ENCODE measurements at places on chromosomes 5 and 9.

GRCh38 chr5:91110686-91111085 is 272.4 kb downstream of the ARRDC3 start:
- DNase-seq: no peak

GRCh38 chr5:151072630-151073025 is 8.2 kb downstream of the TNIP1 start:
- DNase-seq: no peak

- no peak for DNase-seq
These were observed 105.5 kb upstream of the TSLP start for GRCh38 chr5:110965773-110966581.

GRCh38 chr5:88142636-88142885 is 126.1 kb downstream of the TMEM161B start:
- DNase-seq: no peak

DNA sequence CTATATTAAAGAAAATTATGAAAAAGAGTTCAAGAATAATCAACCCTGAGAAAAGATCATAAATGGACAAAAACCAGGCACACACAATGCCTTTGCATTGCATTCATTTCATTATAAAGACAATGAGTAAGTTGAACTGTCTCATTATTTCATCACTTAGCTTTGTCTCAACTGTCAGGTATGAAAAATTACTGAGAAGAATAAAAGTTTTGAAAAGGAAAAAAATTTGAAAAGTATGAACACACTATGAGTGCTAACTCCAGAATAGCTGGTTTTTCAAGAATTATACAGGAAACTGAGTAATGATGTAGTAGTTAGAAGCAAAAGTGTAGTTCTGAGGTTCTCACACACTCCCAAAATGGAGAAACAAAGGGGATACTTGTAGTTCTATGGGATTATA is 16.3 kb upstream of the ANXA1 start:
- DNase-seq: no peak

DNA sequence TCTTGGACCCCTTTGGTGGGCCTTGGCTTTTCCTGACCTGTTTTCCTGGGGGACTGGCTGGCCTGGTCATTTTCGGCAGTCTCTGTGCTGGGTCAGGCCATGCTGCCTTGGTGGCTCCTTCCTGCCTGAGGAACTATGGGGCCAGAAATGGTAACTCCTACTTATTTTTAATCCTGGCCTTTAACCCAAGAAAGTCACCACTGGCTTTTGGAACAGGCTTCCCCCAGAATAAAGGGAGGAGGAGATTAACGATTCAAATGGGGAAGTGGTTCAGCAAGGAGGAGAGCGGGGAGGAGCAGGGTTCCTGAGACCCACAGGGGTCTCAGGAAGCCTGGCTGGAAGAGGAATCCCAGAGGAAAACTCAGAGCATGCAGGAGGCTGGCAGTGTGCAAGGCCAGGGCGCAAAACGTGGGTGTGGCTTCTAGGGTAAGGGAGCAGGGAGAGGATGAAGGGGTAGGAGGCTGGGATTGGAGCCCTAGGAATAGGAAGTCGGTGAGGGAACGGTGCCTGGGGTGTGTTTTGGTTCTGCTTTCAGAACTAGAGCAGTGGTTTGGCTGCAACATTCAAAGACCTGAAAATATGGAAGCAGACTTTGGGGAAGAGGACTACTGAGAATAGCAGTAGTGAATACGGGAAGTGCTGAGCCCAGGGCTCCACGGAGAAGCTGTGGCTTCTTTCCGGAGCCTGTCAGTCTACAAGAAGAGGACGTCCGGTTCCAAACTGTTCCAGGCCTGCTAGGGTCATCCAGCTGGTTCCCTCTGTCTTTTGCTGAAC is 271.1 kb upstream of the KLF4 start:
- no peak for DNase-seq

DNA sequence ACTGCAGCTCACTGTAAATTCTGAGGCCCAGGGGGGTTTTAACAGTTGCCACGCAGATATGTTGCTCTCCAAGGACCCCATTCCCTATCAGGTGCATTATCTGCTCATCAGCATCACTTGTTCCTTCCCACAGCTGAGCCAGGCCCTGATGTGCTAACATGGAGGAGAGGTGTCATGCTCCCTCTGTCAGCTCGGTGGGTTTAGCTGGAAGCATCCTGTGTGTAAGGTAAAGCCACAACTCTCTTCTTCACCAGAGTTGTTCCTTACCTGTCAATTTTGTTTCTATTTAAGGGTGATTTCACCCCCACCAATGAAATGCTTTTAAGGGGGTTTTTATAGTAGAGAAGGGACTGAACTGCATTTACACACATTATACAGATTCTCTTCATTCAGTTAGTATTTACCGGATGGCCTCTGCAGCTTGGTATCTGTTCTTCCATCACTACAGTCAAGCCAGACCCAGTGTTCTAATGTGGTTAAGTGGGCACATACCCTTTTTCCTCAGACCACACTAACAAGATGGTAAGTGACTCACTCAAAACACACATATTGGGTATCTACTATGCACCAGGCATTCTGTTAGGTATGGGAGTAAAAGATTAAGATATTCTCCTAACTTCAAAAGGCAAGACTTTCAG is 205.4 kb downstream of the DCP2 start:
- no peak for DNase-seq

DNA sequence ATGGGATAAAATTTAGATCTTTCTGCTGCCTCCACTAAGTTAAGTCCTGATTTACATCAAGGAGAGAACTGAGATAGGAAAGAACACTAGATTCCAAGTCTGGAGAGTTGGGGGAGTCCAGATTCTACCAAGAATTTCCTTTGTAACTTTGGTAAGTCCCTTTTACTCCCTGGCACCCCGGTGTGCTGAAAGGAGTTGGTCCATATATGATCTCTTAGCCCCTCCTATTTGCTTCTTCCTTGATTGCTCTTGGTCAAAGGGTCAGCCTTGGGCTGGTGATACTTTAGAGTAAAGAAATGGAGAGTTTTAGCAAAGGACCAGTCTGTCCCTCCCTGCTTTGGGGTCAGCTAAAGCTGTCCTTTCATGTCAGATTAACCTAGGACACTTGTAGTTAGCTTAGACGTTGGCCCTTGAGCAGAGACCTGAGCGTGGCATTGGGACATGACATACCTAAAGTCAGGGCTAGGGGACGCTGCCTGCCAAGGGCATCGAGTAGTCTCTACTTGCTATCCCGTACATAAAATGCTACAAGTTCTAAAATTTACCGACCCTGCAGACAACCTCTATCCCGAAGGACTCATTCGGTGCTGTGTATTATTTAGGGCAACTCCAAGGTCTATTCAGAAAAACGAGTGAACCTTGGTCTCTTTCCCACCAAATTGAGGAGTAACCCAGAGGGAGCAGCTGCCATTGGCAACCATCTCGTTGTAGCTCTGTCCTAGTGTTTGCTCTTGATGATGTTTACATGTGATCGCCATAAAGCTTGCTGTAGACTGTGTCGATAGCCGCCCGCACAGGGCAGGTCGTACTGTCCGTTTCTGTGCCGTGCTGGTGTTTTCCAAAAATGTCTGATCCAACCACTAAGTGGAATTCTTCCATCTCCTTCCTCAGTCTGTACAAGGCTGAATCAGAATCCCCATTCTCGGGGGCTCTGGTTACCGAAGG is 94.4 kb downstream of the PDE6A start:
- no peak for DNase-seq

- no peak for DNase-seq
These were observed 25.2 kb downstream of the RIGI start for GRCh38 chr9:32500768-32501167.

DNA sequence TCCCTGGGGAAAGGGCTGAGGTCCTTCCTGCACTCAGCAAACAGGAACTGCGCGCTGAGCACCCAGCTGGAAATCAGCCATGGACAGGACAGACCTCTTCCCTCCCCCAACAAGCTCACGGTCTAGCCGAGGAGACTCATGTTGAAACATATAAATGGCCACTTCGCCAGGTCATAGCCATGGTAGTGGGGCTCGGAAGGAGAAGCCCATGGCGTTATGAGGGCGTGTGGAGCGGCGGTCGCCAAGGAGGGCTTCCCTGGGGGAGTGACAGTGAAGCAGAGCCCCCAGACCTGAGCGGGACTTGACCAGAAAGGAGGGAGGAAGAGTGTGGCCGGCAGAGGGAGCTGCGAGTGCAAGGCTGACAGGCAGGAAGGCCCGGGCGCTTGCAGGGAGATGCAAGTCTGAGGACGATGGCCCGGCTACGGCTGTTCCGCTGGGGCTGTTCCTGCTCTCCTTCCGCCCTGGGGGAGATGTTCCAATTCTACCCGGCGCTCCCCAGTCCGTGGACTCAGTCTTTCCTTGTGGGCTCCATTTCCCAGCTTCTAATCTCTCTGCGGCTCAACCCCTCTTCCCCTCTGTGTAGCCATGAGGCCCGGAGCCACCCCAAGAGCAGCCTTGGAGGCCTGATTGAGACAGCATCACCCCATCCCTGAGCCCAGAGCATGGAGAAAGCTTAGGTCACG is 43.9 kb upstream of the PRRC2B start:
- DNase-seq: peak; percentile 34

- DNase-seq: no peak
These were observed 108.5 kb upstream of the TXNDC8 start for GRCh38 chr9:110446171-110446570.

GRCh38 chr5:1176473-1177391 is 24.7 kb upstream of the SLC6A19 start:
- no peak for DNase-seq

DNA sequence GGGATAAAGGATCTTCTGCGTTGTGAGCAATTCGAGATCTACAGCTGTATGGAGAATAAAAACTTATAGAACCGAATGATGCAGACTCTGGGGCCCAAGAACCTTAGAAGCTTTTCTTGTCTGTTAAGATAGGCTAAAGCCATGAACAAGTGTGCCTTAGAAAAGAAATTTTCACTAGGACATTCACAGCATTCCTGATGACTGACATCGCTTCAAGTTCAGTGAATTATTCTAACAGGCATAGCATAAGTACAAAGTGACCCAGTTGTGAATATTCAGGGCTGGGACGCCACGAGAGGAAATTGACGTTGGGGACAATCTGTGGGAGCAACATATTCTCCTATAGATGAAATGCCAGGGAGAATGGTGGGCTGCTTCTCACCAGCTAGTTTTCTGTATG is 32.0 kb upstream of the PANK3 start:
- no peak for DNase-seq

DNA sequence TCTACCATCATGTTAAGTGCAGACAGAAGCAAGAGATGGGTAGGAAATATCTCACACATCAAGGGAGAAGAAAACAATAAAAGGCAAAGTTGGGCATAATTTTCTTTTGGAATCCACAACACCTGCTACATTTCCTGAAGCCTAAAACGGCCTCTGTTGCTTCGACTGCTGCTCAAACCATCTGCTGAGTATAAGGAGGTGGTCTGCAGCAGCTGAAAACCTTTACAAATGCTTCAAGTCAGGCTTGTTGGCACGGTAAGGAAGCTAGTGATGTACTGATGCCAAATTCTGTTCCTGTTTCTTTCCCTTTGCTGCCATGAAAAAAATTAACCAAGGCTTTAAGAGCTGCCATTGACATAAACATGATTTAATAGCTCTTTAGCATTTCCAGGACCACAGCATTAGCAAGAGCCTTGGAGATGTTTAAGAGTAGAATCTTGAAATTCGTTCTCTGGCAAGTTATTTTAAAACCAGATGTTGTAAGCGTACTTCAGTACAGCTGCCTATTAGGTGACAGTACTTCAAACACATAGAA is 75.6 kb downstream of the DMRTA1 start:
- no peak for DNase-seq

GRCh38 chr5:55360190-55360589 is 52.4 kb downstream of the MTREX start:
- no peak for DNase-seq

GRCh38 chr9:88530051-88530450 is 4.9 kb upstream of the NXNL2 start:
- no peak for DNase-seq

DNA sequence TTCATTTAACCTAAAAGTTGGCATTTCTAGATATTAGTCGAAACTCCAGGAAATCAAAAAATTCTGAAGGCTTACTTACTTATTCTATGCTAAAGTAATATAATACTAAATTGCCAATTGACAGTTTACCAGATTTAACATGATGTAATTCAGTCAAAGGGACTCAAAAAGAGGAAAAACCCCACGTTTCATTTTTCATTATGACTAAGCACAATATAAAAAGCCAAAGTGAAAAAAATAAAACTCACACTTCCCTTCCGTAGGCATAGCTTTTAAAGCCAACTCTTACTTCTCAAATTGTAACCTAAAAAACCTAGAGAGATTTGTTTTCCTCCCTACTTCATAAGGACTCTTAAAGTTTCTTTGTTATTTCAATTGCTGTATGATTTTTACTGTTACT is 146.6 kb downstream of the RAPGEF6 start:
- DNase-seq: no peak

- no peak for DNase-seq
These were observed 244.5 kb upstream of the NMUR2 start for GRCh38 chr5:152649609-152650008.

DNA sequence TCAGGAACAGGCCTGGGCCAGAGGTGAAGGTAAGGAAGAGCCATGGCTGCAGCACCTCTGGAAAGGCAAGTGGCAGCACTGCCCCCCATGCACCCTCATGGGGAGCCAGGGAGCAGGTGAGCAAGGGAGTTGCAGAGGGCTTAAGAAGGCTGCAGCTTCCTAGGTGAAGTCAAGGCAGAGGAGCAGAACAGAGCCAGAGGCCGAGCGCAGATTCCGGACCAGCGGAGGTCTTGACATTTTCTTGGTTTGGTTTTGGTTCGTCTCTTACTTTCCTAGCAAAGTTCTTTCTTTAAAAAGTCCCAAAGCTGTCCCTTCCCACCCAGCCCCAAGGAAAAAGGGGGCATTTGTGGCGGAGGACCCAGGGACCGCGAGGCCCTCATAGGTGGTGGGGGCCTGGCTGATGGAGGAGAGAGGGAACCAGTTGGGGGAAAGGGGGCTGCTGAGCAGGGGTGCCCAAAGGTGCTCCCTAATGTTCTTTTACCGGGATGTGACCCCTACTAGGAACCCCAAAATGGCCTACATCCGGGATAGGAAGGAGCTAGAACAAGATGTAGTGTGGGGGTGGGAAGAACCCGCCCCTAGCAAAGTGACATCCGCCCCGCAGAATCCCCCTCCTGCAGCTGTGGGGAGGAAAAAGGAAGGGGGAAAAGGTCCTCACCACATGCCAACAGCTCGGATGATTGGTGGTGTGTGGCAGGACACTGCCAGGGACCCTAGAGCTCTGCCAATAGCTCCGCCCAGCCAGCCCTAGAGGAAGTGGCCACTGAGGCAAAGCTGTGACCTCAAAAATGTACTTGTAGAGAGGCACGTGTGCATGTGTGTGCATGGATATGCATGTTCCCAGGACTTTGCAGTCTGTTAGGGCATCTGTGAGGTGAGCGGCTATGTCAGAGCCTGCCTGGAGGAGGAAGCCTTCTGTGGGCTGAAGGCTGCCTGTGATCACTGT is 914 bp upstream of the CD72 start:
- no peak for DNase-seq

GRCh38 chr5:158456756-158457155 is 597.8 kb upstream of the CLINT1 start:
- DNase-seq: no peak

DNA sequence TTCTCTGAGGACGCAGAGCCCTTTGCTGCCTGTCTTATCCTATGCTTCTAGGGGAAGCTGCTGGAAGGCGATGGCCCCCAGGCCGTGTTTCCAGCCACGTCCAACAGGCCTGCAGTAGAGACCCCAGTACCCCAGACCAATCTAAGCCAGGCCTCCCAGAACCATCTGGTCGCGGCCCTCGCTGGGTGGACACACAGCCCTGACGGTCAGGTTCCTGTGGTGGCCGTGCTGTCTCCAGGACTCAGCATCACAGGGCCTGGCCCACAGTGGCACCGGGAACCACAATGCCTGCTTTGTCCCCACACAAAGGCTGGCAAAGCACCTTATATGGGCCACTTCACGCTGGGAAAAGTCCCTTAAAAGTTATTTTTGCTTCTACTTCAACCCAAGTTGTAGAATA is 44.5 kb downstream of the SEMA4D start:
- no peak for DNase-seq

GRCh38 chr5:56060276-56061110 is 65.7 kb upstream of the IL6ST start:
- DNase-seq: no peak
